ENCODE measurements at places on chromosomes 5 and 9.

GRCh38 chr5:107400328-107400727 is 270.4 kb downstream of the EFNA5 start:
- DNase-seq: no peak

- no peak for DNase-seq
Measured at GRCh38 chr9:129323999-129324553, 146.0 kb upstream of the IER5L start.

DNA sequence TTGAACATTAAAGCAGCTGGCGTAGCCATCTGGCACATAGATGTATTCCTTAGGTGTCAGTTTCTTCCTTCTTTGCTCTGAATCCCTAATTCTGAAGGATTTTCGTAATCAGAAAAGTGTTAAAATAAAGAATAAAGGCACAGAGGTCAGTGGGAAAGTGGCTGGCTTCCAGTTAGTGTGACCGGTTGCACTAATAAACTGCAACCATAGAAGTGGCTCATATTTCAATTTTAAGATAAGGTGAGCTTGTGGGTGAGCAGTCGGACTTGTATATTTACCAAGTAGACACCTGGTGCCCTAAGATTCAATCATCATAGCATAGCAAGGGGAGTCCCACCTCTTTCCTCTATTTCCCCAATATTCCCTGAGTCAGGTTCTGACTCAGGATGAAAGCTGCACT is 459.6 kb downstream of the ACTL7B start:
- no peak for DNase-seq

DNA sequence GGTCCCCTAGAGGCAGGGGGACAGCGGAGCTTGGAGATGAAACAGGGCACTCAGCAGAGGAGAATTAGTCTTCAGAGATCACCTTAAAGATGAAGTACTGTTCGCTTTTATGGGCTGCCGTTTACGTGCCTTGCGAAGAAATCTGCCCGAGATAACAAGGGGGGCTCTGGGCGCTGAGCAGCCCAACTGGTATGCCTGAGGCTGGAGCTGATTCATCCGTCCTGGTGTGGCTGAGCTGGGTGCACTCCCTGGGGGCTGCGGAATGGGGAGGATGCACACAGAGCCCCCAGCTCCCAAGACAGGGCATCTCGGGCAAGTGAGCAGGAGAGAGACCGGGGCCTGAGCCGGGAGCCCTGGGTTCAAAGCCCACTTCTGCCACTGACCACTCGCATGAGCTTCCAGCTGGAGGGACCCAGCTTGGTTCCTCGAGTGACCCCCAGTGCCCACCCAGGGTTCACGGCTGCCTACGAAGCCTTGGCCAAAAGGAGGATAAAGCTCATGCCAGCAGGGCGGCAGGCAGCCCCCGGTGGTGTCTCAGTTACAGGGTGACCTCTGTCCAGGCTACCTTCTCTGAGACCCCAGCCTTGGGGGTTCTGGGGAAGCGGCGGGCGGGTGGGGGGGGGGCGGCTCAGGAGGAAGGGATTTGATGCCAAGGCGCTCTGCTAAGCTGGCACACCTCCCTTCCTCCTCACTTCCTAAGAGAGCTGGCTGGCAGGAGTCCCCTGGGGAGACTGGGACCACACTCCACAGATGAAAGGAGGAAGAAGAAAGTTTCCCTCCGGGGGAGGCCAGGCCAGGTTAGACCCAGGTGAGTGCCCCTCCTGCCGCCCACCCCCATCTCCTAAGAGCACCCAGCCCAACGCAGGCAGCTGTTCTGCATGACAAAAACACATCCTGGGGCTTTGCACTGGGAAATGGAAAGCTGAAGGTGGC is 5.7 kb downstream of the FIBCD1 start:
- no peak for DNase-seq

DNA sequence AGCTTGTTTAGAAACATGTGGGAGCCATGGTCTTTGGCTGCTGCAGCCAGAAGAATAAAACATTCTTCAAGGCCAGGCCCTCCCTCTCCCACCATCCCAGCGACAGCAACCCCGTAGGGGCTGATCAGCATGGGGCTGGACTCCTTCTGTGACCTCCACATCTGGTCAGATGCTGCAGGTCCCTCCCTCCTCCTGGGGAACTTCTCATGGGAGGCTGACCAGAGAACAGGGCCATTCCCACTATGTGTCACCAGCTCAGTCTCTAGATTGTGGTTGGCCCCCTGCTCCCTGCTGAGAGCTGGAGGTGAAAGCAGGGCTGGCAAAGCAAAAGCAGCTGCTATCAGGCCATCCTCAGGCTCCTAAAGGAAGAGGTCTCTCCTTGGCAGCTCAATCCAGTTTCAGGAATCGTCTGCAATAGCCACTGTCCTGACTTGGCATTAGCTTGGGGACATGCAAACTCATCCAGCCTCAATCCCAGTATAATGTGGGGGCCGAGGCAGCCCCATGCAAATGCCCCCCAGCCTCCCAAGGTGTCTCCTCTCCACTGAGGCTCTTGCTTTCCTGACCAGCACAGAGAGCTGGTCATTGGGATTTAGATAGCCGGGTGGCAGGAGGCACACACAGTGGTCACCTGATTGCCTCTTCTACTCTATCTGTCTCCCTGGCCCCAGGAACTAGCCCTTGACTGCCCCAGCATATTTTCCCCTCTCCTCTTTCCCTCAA is 81.5 kb downstream of the NRG2 start:
- no peak for DNase-seq

- DNase-seq: no peak
Measured at GRCh38 chr9:37295178-37295577, 127.3 kb upstream of the GRHPR start.

DNA sequence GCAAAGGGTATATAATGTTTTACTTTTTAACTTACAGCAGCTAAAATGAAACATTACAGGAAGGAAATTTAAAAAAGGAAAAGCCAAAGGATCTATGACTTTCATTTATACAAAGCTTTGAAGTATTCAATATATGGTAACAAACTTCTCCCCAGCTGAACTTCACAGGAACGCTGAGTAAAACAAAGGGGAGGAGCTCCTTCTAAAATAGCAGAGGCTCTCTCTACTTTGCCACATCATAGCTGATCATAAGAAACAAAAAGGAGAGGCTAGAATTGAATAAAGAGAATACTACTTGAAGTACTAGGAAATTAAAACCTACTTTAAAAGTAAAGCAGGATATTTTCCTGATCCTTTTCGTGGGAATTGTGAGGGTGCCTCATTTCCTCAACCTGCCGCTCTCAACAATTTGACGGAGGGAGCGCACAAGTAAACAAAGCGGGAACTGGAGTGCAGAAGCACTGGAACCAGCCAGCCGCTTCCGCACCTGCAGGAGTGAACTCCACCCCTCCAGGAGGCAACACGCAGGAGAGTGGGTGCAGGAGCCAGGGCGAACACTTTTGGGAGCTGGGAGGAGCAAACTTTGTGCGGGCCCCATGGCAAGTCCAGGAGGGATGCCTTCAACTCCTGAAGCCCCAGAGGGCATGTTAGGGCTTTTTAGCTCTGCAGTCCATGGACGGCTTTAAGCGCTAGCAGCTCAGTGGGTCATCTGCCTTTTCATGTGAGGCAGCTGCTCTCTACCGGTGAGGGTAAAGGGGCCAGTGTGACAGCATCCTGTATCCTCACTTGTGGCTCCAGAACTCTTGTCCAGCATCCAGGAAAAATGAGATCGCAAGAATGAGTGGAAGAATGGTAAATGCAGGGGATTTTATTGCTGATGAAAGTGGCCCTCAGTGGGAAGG is 757.4 kb downstream of the PTPRD start:
- no peak for DNase-seq

DNA sequence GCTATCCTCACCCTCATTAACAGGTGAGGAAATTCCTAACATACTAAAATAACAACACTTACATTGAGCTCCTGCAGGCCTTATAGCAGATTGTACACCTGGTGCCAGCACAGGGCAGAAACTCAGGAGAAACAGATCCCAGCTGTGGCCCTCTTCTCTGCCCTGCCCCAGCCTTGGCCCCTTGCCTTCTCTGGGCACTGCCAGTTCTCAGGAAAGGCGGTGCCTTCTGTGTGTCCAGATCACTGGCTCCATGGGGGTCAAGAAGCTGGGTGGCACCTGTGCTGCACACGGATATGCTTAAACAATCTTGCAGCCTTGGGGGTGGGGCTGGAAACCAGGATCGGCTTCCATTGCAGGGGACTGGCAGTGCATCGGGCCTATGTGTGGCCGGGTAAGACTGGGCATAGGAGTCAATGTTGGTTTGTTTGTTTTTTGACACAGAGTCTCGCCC is 19.3 kb downstream of the KYAT1 start:
- DNase-seq: no peak

DNA sequence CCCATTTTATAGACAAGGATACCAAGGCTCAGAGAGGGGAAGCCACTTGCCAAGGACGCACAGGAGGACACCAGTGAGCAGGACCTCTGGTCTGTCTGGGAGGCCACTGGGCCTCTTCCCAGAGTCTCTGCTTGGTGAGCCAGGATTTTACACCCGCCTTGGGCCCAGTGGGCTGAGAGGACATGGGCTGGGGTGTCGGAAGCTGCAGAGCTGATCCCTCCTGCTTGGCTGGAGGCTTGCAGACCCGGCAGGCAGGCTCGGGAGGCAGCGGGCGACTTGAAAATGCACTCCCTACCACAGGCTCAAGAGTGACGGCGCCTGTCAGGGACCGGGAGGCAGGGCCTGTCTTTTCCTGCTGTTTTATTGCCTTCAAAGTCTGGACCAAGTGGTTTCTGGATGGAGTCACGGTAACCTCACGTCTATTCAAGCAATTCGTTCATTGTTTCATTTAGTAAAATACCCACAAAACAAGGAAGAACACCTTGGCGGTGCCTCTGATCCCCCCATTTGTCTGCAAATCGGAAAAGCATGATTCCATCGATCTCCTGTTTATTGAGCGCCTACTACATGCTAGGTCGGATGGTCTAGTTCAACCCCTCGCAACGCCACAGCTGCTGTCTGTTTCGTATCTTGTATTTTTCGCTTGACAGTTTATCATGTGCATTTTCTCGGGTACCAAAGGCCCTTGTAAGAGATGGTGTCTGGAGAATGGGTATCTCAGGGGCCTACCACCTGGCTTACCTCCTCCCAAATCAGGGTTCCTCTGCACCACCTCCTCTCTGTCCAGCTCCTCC is 108.1 kb upstream of the IER5L start:
- no peak for DNase-seq

GRCh38 chr5:176823869-176824412 is 13.6 kb downstream of the UNC5A start:
- DNase-seq: no peak

DNA sequence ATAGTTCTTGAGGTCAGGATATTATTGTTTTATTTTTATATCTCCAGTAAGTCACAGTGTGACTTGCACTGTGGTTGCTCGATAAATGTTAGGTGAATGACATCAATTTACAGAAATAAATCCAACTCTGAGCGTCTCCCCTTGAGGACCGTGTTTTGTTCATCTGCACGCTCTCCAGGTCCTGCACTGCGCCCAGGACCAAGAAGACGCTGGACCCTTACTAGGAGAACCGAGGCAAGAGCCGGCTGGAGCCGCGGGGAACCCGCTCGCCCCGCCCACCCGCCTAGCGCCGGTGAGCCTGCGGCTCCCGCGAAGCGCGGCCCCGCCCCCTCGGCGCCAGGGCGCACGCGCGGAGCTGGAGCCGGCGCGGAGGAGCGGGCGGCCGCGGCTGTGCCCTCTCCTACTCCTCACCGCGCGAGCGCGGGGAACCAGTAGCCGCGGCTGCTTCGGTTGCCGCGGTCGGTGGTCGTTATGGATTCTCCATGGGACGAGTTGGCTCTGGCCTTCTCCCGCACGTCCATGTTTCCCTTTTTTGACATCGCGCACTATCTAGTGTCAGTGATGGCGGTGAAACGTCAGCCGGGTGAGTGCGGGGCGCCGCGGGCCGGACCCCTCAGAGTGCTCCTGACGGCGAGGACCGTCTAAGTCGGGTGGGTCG is at the start of gene TMEM38B:
TSS of gene TMEM38B (plus strand) at position 352 of the 658 bp plus-strand sequence. CDS start at position 472, 120 bp downstream.
- DNase-seq: peak; percentile 39

DNA sequence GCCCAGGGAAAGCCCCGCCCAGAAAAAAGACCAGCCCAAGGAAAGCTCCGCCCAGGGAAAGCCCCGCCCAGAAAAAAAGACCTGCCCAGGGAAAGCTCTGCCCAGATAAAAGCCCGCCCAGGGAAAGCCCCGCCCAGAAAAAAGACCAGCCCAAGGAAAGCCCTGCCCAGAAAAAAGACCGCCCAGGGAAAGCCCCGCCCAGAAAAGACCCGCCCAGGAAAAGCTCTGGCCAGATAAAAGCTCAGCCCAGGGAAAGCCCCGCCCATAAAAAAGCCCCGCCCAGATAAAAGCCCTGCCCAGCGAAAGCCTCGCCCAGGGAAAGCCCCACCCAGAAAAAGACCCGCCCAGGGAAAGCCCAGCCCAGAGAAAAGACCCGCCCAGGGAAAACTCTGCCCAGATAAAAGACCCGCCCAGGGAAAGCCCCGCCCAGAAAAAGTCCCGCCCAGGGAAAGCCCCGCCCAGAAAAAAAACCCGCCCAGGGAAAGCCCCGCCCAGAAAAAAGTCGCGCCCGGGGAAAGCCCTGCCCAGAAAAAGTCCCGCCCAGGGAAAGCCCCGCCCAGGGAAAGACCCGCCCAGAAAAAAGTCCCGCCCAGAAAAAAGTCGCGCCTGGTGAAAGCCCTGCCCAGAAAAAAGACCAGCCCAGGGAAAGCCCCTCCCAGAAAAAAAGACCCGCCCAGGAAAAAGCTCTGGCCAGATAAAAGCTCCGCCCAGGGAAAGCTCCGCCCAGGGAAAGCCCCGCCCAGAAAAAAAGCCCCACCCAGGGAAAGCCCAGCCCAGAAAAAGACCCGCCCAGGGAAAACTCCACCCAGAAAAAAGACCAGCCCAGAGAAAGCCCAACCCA is 11.9 kb downstream of the GRIN1 start:
- DNase-seq: no peak

DNA sequence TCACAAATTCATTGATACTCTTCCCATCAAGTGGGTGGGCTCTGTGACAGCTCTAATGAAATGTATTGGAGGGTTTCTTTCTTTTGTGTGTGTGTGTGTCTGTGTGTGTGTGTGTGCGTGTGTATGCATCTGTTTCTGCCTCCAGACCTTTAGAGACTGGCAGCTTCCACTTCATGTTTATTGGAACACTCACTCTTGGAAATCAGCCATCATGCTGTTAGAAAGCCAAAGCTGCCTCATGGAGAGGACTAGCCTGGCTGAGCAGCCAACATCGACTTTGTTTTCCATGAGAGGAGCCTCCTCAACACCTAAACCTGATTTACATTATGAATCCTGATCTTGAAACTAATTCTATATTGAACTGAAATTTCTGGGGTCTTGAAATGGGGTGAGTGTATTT is 128.5 kb upstream of the FAM174A start:
- no peak for DNase-seq

DNA sequence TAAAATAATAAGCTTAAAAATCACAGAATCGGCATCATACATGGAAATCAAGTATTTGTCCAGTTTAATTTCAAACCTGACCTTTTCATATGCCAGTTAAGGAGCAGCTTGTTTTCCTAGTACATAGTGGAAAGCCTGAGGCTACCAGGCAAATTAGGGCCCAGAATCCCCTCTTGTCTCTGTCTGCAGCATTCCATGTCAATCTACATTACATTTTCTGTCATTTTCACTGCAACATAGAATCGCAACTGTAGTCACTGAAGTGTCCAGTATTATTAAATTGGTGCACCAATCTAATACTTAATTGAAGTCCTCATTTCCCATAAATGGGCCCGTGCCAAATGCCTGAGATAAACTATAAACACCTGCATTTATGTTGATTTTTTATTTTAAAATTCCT is 1352.2 kb upstream of the ACO1 start:
- no peak for DNase-seq
